ENCODE measurements at places on chromosomes 11 and 22. TPM values are rescaled to one million over a fixed set of nuclear protein-coding genes. Genes with fewer than 3 reads are reported as not detected.

Gene MAJIN
- total RNA-seq: 0.04 TPM

Gene OR6A2
- total RNA-seq: not detected

Gene DCHS1
- 0.11 TPM for total RNA-seq

Gene ANKK1
- total RNA-seq: 1.4 TPM

Gene OR5J2
- total RNA-seq: not detected

Gene TEX54
- total RNA-seq: not detected

Gene KCNJ11
- not detected for total RNA-seq

Gene AIFM3
- total RNA-seq: 1.5 TPM

Gene OR51E2
- total RNA-seq: not detected

Gene C22orf42
- total RNA-seq: not detected

Gene SHISA8
- total RNA-seq: not detected

Gene ARHGAP8
- 16.5 TPM for total RNA-seq

Gene PIH1D2
- total RNA-seq: 2.4 TPM

Gene SEC14L2
- 43.0 TPM for total RNA-seq

Gene BIK
- total RNA-seq: 11.8 TPM

Gene CSRP3
- not detected for total RNA-seq

Gene C22orf31
- total RNA-seq: not detected
